ENCODE measurements at places on chromosomes 12 and 14. TPM values are rescaled to one million over a fixed set of nuclear protein-coding genes. Genes with fewer than 3 reads are reported as not detected.

Gene FBRSL1
- total RNA-seq, result 56.0 TPM

Gene KHNYN
- total RNA-seq, result 72.2 TPM

Gene KRT3
- total RNA-seq, result not detected

Gene CCDC197
- not detected for total RNA-seq

Gene RNASE2
- total RNA-seq, result not detected

Gene KRT6C
- total RNA-seq, result not detected

Gene PLA2G1B
- not detected for total RNA-seq

Gene DHH
- not detected for total RNA-seq

Gene ZNF891
- total RNA-seq, result 0.50 TPM

Gene DIO2
- not detected for total RNA-seq

Gene JAG2
- 10.6 TPM for total RNA-seq

Gene GLIPR1L2
- total RNA-seq, result not detected

Gene EEA1
- 3.4 TPM for total RNA-seq

GRCh38 chr14:64324895-64325294 lies 30.7 kb upstream of the ESR2 start:
- DNase-seq, result no peak

DNA sequence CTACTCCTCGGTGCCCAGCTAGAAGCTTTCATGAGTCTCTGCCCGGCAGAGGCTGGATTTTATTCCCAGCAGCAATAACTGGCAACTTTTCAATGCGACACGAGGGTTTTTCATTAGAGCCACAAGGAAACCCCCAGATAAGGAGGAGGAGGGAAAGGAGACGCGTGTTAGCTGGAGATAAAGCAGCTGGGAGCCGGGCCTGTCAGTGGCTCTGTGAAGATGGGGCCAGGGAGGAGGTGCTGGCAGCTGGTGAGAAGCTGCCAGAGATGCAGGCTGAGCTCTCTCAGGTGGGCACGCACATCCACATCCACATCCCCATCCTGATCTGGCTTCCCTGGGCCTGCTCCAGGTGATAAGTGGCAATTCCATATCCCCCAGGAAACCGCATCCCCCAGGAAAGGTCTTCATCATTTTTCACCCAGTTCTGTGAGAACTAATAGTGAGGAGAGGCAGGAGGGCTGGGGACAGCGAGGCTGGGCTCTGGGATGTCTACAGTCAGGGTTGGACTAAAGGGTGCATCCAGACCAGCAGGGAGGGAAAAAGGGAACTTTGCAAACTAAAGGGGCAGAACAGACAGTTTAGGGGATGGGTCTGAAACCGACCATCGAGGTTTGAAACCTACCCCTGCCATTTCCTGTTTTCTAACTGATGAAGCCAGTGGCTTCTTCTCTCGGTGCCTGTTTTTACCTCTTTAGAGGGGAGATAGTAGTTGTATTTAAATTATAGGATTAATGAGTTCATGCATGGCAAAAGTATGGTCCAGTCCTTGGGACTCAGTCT lies 413.2 kb downstream of the DPF3 start:
- DNase-seq, result no peak

DNA sequence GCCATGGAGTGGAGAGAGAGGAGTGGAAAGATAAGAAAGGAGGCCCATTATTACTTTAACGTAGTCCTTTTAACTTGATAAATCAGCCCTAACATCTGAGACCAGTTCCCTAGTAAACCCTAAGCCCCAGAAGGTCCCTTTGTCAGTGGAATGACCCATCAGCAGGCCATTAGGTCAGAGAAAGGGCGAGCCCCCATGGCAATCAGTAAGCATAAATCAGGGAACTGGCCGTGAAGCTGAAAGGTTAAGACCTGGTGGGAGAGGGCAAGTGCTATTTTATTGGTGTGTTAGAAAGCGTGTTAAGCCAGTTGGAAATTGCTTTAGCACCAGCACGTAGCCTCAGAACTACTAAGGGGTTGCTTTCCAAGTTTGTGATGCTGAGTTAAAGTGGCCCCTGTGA lies 708.0 kb downstream of the BCL11B start:
- DNase-seq, result no peak

- no peak for DNase-seq
Measured at GRCh38 chr14:81165188-81165587, 55.6 kb downstream of the GTF2A1 start.

- no peak for DNase-seq
Measured at GRCh38 chr12:113276306-113276705, 55.0 kb downstream of the TPCN1 start.

- no peak for DNase-seq
Measured at GRCh38 chr12:118334939-118335567, 37.7 kb downstream of the TAOK3 start.

GRCh38 chr14:67852926-67853604 lies 33.5 kb downstream of the RAD51B start:
- DNase-seq, result no peak

GRCh38 chr14:104228221-104228620 lies 89.8 kb downstream of the KIF26A start:
- no peak for DNase-seq

- DNase-seq, result no peak
Measured at GRCh38 chr12:16198884-16199283, 78.6 kb downstream of the SLC15A5 start.

DNA sequence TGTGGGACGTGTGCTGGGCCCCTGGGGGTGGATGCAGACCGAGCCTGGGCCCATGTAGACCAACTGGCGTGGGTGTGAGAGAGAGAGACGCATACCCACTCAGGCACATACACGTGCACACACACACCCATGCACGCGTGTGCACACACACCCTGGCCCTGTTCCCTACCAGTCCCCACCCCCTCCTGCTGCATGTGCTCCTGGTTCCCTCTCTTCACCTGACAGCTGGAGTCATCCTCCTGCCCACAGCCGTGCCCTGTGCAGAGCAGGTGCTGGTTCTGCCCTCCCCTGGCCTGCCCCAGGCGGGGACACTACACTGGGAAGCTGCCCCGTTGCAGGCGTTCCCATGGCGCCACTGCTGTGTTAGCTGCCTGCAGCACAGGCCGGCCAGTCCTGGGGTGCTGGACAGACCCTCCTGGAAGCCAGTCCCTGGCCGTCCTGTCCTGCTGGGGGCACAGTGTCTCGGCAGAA lies 18.5 kb downstream of the PACS2 start:
- no peak for DNase-seq

GRCh38 chr12:50609292-50609874 lies 104.6 kb downstream of the DIP2B start:
- DNase-seq, result no peak

DNA sequence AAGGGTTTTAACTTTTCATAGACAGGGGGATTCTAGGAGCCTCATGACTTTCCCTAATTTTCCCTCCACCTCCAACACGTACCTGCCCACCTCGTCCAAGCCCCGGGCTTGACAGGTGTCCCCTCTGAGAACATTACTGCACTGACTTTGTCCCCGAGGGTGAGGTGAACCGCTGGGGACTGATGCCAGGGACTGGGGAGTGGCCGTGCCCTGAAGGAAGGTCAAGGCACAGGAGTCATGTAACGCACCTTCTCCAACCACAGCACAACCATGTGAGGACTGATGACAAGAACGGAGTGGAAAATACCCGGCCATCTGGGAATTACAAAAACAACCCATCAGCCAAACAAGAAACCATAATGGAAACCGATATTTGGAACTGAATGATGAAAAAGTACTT lies 214.7 kb upstream of the C14orf180 start:
- no peak for DNase-seq

DNA sequence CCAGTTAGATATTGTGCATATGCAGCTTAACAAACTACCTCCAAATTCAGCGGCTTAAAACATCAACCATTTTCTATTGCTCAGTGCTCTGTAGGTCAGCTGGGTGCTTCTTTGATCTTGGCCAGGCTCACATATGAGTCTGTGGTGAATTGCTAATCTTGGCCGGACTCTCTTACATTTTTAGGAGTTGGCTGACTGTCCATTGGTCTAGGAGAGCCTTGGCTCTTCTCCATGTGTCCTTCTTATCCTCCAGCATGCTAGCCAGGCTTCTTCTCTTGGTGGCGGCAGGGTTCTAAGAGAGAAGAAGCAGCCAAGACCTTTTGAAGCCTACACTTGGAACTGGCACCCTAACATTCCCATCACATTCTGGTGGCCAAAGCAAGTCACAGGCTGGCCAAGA lies 174.3 kb upstream of the PWP1 start:
- DNase-seq, result no peak

GRCh38 chr12:50753232-50753769 lies 10.6 kb upstream of the ATF1 start:
- DNase-seq, result no peak

GRCh38 chr12:48890657-48891418 lies 25.2 kb upstream of the RND1 start:
- DNase-seq, result peak; percentile 82

DNA sequence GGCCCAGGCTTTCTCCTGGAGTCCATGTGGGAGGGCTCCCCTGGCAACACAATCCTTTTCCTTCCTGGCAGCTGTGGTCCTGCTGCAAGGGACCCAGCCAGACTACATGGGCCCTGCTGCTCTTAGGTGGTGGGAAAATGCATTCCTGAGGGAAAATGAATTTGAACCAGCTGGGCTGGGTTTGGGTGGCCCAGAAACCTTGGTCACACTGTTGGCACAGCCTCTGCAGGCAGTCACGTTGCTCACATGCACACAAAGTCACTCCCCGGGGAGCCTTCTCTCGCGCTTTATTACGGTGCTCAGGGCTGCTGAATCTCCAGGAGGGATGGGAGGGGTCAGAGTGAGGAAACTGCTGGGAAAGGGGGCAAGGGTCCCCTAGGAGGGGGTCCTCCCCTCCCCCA lies 17.2 kb downstream of the PLEKHG3 start:
- no peak for DNase-seq

DNA sequence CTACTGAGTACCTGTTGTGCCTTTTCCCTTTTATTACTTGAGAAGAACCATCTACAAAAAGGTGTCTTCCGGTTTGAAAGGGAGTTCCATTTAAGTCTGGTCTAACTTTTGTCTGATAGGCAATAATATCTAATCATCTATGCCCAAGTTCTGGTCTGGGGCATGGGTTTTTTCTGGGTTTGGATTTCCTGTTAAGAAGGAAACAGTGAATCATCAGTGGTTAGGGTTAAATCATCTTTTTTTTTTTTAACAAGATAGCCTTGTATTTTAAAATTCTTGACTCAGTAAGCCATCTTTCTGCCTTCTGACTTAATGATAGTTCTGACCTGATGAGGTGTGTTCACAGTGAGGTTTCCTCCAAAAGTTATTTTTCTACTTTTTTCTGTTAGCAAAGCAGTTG lies 29.3 kb upstream of the CPNE8 start:
- DNase-seq, result no peak

GRCh38 chr14:99612071-99612737 lies 8.2 kb upstream of the CCDC85C start:
- no peak for DNase-seq

DNA sequence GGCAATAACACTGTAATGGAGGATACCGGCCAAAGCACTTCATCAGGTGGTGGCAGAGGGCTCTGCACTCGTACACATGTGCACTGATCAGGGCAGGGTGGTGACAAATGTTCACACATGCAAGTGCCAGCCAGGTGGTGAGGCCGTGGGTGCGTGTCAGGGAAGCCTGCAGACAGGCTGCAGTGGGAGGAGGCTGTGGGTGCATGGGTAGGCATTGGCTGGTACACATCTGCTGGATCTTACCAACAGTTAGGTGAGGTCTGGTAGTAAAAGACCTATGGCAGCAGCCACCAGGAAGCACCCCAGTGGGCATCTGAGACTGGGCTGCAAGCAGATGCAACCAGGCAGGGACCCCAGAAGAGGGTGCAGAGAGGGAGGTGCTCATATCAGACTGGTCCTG lies 65.3 kb downstream of the PDE6H start:
- no peak for DNase-seq

- DNase-seq, result no peak
Measured at GRCh38 chr14:99506276-99506675, 25.1 kb downstream of the CCNK start.

- DNase-seq, result no peak
Measured at GRCh38 chr12:40828593-40828990, 136.4 kb downstream of the CNTN1 start.

GRCh38 chr14:105562713-105563346 lies 36.4 kb downstream of the TMEM121 start:
- no peak for DNase-seq

- DNase-seq, result no peak
Measured at GRCh38 chr12:3371018-3371417, 120.0 kb upstream of the PRMT8 start.

GRCh38 chr14:50035214-50035613 lies 81.2 kb downstream of the VCPKMT start:
- no peak for DNase-seq

DNA sequence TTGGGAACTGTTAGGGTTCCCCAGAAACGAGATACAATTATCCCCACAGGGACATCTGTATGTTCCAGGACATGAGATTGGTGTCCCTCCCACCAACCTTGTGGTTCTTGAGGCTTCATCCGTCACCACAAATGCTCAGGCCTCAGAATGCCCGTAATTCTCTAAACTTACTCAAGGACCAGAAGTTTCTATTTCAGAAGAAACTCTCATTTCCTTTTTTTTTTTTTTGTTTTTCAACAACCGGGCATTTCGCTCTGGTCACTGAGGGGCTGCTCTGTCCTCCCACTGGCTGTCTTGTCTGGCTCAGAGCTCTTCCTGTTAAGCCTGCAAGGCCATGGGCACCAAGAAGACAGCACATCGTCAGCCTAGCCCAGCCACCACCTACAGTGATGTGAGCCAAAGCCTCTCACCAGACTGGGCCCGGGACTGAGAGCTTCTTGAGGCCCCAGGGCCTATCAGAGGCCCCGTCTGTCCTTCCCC lies 36.2 kb downstream of the VDR start:
- no peak for DNase-seq

DNA sequence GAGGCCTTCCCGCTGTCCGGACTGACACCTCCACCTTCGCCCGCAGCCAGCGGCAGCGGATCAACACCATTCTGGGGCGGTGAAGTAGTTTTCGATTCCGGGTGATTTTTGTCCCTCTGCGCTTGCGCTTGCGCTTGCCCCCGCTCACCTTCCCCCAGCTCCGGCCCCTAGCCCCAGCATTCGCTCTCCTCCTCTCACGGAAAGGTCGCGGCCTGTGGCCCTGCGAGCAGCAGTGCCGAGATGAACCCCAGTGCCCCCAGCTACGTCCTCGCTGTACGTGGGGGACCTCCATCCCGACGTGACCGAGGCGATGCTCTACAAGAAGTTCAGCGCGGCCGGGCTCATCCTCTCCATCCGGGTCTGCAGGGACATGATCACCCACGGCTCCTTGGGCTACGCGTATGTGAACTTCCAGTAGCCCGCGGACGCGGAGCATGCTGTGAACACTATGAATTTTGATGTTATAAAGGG lies 22.7 kb upstream of the SRGAP1 start:
- DNase-seq, result no peak

DNA sequence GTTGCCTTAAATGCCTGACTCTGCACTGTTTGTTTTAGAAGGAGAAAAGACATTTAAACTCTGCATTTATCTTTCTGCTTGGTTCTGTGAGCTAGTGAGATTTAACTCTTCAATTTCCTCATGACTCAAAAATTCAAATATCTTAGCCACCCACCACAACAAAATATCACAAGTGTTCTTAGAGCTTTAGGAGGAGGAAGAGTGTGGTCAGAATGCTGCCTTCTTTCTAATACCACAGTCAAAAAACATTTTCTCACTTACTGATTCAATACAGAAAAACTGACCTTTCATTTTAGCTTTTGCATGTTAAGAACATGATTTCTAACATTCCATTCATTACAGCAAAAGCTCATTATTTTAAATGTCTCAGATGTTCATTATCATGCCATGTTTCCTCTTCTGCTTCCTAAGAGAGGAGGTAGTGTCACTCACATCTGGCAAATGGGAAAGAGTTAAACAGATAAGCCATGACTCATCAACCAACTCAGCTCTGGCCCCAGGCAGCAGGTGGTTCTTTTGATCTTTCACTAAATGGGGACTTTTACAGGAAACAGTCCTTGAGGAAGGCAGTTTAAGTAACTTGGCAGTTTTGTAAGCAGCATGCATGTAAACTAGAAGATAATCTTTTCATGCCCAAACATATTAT lies 56.4 kb upstream of the RNU6-8 start:
- peak; percentile 57 for DNase-seq

All from HT-29 (cell line).